ENCODE measurements at places on chromosomes 11 and 22.
A peak's percentile ranks its signal among the peaks of the same experiment; 100 is the strongest.

GRCh38 chr11:23569134-23569533, 708.9 kb upstream of the CCDC179 start:
- no peak for DNase-seq

GRCh38 chr22:39090426-39091064, 6.5 kb upstream of the APOBEC3H start:
- DNase-seq, result peak; percentile 45

DNA sequence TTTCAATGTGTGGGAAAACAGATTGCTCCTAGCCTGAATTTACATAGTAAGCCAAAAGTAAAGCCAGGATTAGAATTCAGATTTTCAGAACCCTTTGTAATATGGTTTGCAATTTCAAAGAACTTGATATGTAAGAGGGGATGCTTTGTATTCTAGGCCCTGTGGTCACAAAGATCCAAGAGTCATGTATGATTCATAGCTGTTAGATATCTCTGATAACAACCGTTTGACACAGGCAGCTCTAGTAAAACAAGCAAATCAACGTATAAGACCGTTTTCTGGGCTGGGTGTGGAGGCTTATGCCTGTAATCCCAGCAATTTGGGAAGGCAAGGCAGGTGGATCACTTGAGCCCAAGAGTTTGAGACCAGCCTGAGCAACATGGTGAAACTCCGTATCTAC, 79.6 kb downstream of the EMSY start:
- DNase-seq, result no peak

DNA sequence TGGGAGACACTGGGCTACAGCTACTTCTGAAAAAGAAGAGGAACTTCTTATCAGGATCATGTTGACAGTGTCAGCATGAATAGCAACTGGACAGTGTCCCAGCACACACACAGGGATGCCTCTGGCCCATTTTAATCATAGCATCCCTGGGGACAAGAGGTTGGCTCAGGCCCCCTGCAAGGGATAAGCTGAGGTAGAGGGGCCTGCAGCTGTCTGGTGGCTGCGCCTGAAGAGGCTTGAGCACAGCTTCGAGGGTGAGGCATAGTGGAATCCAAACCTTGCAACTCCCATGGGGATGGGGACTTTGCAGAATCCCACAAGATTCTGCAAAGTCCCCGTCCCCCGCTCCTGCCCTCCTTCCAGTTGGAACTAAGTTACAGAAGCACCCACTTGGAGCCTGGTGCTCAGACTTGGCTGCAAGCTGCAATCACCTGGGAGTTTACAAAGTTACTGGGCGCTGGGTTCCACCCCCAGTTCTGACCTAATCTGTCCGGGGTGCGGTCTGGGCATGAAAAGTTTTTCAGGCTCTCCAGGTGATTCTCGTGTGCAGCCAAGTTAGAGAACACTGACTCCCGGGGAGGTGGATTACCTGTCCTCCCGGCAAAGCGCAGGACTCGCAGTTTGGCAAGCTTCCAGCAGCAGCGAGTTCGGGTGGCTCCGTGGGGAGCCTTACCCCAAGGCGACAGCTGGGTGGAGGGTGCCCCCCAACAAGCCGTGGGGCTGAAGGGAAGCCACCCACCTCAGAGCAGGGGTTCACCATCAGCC, 16.0 kb upstream of the LINC01488 start:
- no peak for DNase-seq

DNA sequence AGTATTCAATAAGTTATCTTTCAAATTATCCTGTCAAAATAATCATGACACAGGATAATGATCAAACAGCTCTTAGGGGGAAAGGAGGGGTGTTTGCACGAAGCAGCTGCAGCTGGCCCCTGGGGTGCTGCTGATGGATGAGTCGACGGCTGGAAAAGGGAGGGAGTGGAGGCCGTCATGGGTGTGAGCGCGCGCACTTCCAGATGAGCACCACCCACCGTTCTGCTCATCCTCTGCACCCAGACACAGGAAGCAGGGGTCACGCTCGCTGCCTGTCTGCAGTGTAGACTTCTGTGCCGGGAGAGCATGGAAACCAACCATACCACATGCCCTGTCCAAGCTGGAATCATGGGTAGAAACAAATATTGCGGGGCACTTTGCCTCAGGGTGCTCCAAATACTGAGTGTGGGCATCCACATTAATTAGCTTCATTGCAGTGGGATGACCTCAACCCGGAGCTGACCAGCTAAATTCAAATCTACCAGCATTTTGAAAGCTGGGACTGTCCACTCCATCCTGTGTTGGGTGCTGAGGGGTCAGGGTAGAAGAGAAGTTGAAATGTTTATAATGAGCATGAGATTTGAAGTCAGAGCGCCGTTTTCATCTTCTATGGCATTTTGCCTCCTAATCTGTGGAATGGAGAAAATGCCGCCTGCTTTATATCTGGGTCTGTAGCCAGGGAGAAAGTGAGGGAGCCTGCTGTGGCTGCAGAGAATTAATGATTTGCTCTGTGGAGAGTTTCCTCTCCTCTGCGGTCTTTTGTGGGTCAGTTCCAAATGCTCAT, 802.4 kb downstream of the TBC1D22A start:
- peak; percentile 34 for DNase-seq

DNA sequence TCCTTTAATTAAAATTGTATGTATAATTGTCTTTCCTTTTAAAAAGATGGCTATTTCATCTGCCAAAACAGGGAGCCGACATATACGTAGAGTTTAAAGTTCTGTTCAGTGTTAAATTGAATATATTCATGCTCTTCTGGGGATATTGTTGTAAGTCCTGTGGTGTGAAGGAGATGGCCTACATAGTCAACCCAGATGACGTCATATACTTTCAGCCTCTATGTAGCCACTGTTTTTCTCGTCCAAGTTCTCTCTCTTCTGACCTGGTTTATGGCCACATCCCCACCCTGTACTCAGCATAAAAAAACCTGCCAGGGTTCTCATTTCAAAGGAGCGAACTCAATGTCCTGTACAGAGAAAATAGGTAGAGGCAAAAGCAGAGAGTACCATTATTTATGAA, 509.4 kb upstream of the ARHGAP42 start:
- no peak for DNase-seq

GRCh38 chr22:44147821-44148574, 32.7 kb upstream of the PARVG start:
- DNase-seq, result no peak

DNA sequence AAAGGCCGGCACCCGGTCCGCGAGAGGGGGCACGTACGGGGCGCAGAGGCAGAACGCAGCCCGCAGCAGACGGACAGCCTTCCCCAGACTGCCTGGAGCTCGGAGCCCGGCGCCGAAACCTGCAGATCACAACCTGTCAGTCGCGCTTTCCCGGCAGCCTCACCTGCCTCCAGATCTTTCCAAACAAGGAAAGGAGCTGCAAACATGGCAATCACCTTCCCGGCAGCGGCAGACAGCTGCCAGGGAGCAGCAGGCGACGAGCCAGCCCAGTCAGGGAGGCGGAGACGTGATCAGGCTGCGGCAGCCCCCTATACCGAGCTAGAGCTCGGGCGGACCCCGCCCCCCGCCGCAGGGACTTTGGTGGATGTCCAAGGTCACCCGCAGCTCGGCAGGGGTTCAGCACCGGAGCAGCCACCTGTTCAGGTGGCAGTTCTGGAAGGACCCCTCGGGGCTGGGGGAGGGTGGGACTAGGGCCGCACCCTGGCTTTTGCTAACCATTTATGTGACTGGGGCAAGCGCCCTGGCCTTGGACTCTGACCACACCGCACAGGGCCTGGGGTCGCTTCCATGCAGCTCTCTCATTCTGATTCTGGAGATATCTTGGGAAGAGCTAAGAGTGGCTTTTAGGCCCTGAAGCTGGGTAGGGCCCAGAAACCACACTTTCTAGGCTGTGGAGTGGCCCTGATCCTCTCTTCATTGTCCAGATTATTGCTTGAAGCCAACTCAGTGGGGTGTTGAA, 143.8 kb downstream of the NECTIN1 start:
- DNase-seq, result no peak

DNA sequence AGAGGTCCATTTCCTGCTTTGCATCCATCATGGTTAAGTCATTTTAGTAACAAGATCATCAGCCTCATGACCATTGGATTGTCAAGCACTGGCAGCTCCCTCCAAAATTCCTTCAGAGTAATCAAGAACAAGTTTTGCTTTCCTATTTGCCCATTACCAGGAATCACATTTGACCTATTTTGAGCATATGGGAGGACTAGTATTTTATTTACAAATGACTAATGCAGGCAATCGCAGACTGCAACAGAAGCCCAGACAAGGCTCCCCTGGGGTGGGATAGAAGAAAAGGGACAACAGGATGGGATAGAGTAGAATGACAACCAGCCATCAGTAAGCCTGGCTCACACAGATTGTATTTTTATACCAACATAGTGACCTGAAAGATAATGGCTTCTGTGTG, 9.1 kb downstream of the MMP10 start:
- DNase-seq, result no peak

DNA sequence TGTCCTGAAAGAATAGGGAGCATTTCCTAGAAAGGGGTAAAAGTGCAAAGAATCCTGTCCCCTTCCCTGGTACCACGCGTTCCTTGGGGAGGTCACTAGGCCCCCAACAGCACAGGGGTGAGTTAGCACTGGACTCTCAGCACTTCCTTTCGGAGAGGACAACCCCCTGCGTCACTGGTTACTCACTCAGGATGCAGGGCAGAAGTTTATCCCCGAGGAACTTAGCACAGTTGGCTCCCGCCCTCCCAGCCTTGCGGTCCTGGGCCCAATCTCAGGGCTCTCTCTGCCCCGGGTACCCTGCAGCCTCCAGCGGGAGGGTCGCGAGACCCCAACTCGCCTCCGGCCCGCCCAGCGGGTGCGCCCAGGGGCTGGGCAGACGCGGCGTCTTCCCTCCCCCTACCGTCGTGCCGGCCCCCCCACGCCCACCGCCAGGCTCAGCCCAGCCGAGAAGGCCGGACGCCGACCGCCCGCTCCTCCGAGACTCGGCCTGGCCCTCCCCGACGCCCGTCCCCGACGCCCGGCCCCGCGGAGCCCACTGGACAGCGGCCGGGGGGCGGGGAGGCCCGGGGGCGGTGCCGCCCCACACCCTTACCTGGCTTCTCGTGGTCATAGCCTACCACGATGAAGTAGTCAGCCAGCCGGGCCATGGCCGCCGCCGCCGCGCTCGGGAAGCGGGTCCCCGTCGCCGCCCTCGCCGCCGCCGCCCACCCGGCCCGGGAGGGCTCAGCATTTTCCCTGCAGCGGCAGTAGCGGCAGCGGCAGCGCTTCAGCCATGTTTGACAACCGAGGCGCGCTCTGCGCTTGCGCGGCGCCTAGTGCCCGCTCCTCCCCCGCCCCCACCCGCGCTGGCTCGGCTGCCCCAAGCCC, at the start of gene SBF2:
Gene SBF2 (minus strand): TSS at position 797 of the 867 bp plus-strand sequence. CDS start 150 bp downstream, at position 647.
- peak; percentile 92 for DNase-seq

- no peak for DNase-seq
Observed at GRCh38 chr11:64534950-64535349, 56.1 kb upstream of the SLC22A12 start.

DNA sequence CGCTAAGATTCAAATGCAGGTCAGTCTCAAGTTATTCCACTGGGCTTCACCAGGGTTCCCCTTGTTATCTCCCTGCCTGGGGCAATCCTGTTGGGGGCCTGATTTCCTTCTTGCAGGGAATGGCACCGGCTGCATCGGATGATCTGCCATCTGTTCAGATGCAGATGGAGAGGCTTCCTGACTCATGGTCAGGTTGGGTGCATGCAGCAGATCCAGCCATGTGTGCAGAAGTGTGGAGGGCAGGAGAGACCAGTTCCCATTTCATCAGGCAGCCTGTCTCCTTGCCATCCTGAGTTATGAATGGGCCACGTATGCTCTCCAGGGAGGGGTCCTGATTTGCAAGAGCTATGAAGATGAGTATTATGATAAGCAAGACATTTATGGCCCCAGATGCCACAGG, 161.2 kb upstream of the PLET1 start:
- no peak for DNase-seq

GRCh38 chr22:27452922-27453321, 348.6 kb downstream of the MN1 start:
- no peak for DNase-seq

- no peak for DNase-seq
Observed at GRCh38 chr11:61742391-61742790, 10.0 kb upstream of the MYRF start.

DNA sequence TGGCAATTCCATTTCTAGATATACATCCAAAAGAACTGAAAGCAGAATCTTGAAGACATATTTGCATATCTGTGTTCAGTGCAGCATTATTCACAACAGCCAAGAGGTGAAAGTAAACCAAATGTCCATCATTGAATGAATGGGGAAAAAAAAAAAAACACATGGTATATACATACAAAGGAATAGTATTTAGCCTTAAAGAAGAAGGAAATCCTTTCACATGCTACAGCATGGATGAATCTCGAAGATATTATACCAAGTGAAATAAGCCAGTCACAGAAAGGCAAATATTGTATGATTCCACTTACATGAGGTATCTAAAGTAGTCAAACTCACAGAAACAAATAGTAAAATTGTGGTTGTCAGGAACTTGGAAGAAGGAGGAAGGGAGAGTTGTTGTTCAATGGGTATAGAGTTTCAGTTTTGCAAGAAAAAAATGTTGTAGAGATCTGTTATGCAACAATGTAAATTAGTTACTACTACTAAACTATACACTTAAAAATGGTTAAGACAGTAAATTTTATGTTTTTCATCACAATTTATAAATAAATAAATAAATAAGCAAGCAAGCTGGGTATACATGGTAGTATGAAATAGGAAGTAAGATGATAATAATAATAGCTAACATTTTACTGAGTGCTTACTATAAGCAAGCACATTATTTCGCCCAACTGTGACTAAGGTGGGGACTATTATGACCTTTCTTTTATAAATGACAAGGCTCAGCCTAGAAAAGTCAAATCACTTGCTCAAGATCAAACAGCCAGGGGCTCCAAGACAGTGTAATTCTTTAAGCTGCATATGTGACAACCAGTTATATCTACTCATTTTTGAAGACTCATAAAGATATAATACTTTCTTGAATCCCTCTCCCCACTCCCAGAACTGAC, 50.0 kb downstream of the FAM168A start:
- DNase-seq, result no peak

GRCh38 chr22:27790376-27791158, 11.0 kb downstream of the MN1 start:
- DNase-seq, result no peak

- DNase-seq, result no peak
Observed at GRCh38 chr11:26044389-26044788, 287.5 kb upstream of the ANO3 start.

GRCh38 chr11:8512547-8512946, 81.5 kb downstream of the STK33 start:
- no peak for DNase-seq

DNA sequence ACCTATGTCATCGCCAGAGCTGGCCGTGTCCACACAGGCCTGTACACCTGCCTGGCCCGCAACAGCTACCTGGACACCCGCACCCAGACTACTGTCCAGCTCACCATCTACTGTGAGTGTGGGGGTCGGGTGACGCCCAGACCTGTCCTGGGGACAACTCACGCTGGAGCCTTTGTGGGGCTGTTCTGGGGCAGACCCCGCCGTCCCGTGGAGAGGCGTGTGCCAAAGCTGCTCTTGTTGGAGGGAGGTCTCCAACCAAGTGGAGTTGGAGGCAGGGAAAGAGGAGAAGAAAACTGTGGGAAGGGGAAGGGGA, 4.3 kb downstream of the VSIG10L2 start:
- DNase-seq, result no peak

DNA sequence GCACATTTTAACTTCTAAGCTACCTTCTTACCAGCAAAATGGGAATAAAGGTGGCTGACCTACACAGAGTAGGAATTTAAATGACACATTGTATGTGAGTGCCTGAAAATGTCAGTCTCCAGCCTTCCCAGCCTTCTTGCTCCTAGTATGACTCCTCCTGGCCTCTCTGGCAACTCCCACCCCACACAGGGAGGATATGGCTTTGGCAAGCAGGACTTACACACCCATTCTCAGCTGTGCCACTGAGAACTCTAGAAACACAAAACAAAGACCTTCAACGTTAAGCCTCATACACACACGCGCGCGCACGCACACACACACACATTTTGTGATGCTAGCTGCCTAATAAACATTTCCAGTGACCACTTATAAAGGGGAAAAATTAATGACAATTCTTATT, 65.8 kb downstream of the PACSIN2 start:
- DNase-seq, result no peak

Measured in left lung (tissue), 14 donors.